ENCODE measurements at places on chromosomes 16 and 17. TPM values are rescaled to one million over a fixed set of nuclear protein-coding genes. Genes with fewer than 3 reads are reported as not detected.

AANAT gene
- total RNA-seq = 4.3 TPM

GRCh38 chr16:90048347-90048722 lies 28.8 kb downstream of the PRDM7 start:
- no peak for DNase-seq

GRCh38 chr17:75344666-75345065 lies 55.4 kb upstream of the SLC25A19 start:
- no peak for DNase-seq

- DNase-seq = no peak
Observed at GRCh38 chr17:4394208-4395110, 28.0 kb upstream of the UBE2G1 start.
